Neuronal stem cell (in vitro differentiated cells): ENCODE measurements at places on chromosomes 16 and 17.
A peak's percentile ranks its signal among the peaks of the same experiment; 100 is the strongest.

GRCh38 chr16:67163999-67164558 is 466 bp upstream of the HSF4 start:
- DNase-seq = no peak

- DNase-seq = peak; percentile 26
These were observed 1.4 kb downstream of the MPRIP start for GRCh38 chr17:17043461-17044271.

- no peak for DNase-seq
These were observed 2.5 kb upstream of the CCL2 start for GRCh38 chr17:34252444-34253138.

GRCh38 chr17:29562615-29563014 is 4.2 kb downstream of the ABHD15 start:
- DNase-seq = no peak

DNA sequence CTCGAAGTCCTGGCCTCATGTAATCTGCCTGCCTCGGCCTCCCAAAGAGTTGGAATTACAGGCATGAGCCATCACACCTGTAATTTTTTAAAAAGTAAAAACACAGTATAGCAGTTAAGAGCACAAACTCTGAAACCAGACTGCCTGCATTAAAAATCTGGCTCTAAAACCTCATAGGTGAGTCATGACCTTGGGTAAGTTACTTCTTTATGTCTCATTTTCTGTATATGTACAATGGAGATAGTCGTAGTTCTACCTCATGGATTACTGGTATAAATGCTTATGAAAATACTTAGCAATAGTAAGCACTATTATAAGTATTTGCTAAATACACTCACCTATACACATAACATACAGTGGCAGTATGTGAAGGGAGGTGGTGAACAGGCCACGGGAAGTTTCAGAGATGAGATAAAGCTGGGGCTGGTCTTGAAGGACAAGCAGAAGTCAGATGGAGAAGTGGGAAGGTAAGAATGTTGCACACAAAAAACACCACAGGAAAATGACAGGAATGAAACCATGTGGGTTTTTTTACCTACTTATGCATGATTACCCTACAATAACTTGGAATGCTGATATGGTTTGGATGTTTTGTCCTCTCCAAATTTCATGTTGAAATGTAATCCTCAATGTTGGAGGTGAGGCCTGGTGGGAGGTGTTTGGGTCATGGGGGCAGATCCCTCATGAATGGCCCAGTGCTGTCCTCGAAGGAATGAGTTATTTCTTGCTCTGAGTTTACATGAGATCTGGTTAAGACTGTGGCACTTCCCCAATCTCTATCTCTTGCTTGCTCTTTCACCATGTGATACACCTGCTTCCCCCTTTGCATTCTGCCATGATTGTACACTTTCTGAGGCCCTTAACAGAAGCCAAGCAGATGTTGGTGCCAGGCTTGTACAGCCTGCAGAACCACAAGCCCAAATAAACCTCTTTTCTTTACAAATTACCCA is 33.9 kb downstream of the ZNF652 start:
- no peak for DNase-seq

DNA sequence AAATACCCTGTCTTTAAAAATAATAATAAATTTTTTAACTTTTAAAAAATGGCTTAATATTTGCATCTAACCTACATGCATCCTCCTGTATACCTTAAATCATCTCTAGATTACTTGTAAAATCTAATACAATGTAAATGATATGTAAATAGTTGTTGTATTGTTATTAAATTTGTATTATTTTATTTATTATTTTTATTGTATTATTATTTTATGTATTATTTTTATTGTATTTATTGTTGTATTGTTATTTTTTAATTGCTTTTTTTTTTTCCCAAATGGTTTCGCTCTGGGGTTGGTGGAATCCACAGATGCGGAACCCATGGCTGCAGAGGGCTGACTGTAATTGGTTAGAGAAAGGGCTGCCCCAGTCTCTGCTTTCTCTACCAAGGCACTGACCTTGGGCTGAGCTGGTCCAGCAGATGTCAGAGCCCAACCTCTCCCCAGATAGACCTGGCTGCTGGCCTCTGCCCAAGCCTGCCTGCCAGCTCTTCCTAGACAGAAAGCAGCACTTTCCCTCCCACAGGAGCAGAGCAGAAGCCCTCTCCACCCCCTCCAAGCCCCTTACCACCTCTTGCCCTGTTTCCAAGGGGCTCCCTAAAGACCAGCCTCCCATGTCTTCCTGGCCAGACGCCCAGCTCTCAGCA is 183.8 kb downstream of the GSG1L start:
- no peak for DNase-seq

DNA sequence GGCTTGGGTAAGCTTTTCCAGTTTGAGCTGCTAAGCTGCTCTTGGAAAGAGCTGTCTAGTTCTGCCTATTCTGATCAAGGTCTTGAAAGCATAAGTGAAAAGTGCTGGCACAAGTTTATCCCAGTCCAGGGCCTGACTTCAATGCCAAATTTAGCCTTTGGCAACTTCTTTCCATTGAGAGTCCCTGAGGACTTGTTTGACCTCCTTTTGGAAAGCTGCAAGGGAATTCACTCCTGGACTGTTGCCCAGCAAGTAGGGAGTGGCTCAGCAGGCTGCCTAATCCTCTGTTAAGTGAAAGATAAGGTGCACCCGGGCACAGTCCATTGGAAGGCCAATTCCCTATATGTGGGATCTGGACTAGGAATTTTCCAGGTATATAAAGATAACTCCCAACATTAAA is 16.0 kb upstream of the TANC2 start:
- DNase-seq = no peak

DNA sequence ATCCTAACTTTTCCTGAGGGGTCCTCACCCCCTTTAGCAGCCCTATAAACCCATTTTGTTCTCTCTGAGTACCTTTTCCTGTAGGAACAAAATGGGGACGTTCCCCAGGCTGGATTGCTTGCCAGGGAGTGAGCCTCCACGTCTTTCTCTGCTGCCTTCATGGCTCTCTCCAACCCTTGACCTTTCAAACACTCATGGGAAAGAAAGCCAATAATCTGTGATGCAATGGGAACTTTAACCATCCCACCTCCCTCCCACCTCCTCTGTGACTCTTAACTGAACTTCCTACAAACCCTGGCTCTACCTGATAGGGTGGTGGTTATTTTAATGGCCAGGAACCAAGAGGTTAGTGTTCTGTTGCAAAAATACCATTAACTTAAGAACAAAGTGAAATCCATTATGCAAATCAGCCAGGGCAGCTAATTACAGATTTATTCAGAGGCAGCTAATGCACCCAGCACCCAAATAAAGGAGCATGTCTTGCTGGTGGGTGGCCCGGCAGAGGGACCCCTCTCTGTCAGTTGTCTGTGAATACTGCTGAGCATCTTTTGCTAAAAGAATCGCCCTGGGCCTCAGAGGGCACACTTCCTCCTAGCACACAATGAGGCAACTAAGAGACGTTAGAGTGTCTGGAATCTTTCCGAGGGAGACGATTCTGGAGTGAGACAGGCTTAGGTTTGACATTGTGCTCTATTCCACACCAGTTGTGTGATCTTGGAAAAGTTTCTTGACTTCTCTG is 3.0 kb downstream of the PIPOX start:
- DNase-seq = no peak
